ENCODE measurements at places on chromosomes 12 and 14. TPM values are rescaled to one million over a fixed set of nuclear protein-coding genes. Genes with fewer than 3 reads are reported as not detected.

SLC38A4 gene
- total RNA-seq: 5.5 TPM

PKP2 gene
- total RNA-seq: 5.1 TPM

MANSC1 gene
- total RNA-seq: not detected

CD4 gene
- not detected for total RNA-seq

EPYC gene
- total RNA-seq: not detected

TMEM63C gene
- total RNA-seq: 5.2 TPM
